Breast epithelium (tissue), 4 donors: ENCODE measurements at places on chromosomes 6 and 20.

GRCh38 chr6:25670208-25670607, 18.2 kb downstream of the SCGN start:
- DNase-seq, result no peak

- DNase-seq, result no peak
Observed at GRCh38 chr20:9996944-9997343, 37.8 kb upstream of the ANKEF1 start.

- no peak for DNase-seq
Observed at GRCh38 chr6:11229655-11230046, 2.8 kb downstream of the NEDD9 start.

GRCh38 chr6:91865889-91866288, 1279.0 kb upstream of the MAP3K7 start:
- no peak for DNase-seq

DNA sequence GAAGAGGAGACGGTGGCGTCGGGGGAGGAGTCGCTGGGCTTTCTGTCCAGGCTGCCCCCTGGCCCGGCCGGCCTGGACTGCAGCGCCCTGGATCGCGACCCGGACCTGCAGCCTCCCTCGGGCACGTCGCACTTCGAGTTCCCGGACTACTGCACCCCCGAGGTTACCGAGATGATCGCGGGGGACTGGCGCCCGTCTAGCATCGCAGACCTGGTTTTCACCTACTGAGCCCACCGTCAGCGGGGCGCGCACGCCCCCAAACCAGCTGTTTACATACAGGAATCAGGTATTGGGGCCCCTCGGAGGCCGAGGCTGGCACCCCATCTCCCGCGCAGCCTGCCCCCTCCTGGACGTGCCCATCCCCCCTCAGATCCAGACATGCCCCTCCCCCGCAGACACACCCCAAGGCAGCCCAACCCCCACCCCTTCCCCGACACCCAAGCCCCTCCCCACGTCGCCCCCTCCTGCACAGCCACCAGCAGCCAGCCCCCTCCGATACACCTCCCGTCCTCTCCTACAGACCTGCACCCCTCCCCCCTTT, 1.4 kb downstream of the SOX12 start:
- peak; percentile 30 for DNase-seq

DNA sequence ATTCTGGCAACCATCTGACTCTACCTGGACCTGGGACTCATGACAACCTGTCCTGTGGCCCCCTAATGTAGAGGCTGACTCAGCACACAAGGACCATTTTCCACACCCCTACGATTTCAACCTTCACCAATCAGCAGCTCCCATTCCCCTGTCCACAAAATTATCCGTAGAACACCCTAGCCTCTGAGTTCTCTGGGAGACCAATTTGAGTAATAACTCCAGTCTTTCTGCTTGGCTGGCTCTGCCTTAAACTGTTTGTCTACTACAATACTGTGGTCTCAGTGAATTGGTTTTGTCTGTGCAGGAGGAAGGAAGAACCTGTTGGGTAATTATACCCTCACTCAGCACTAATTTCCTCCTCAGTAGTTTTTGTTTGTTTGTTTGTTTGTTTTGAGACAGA, 99.3 kb upstream of the MRPS10 start:
- DNase-seq, result no peak
